ENCODE measurements at places on chromosomes 3 and 15.

DNA sequence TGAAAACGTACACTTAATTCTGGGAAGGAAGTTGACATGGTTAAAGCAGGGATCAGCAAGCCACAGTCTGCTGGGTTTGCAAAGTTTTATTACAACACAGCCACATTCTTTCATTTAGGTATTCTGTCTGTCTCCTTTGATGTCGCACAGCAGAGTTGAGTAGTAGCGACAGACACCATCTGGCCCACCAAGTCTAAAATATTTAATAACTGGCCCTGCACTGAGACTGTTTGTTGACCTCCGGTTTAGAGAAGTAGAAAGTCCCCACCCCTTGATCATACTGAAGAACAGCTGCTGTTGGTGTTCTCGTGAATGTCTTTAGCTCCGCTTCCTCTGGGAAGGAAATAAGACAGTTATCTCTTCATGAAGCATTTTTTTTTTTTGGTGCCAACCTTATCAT is 66.2 kb downstream of the MCTP2 start:
- DNase-seq, result no peak

DNA sequence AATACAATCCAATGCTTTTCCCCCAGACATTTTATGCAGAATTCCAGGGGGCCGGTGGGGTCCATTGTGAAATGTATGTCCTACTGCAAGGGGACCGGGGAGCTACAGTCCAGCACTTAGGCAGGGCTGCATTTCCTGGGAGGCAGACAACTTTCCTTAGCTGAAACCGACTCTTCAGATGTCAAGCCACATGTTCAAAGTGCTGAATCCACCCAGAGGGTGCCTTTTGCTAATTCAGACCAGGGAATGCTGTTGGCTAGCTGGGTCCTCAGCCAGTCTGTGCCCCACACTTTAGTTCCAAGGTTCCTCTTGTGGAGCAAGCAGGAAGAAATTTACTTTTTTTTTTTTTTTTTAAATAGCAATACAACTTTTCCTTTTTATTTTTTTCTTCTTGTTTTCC is 219.5 kb upstream of the LRTM1 start:
- DNase-seq, result no peak

GRCh38 chr3:24191801-24192403 is 246.8 kb downstream of the NR1D2 start:
- DNase-seq, result no peak

DNA sequence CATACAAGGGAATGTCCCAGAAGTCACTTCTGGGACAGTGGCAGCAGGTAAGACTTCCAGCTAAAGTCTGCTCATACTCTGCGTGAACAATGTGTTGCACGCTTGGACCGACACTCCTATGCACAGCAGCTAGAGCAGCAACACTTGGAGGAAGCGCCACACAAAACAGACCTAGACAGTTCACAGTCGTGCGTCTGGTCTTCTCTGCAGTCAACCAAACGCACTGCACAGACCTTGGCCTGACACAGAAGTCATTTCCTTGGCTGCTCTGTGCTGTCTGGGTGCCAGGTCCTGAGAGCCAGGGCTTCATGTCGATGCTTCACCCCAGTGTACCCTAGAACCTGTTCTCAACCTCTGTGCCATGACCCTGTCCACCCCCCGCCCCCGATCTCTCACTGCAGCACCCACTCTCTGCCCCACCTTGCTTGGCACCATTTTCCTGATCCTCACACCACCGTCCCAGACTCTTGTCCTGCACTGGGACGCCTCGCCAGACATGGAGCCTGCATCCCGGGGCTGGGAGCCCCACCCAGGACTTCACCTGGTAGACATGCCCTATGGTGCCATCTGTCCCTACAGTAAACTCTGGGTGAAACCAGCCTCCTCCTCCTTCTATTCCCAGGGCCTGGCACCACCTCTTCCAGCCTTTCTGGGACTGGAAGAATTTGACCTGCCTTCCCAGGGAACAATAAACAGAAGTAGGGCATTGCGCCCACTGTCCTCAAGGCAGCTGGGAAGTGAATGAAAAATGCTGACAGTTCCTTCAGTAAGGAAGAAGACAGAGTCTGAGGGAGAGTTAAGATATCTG is 3.1 kb downstream of the ATP10A start:
- DNase-seq, result no peak

- no peak for DNase-seq
Observed at GRCh38 chr3:182618981-182619591, 174.2 kb upstream of the ATP11B start.

DNA sequence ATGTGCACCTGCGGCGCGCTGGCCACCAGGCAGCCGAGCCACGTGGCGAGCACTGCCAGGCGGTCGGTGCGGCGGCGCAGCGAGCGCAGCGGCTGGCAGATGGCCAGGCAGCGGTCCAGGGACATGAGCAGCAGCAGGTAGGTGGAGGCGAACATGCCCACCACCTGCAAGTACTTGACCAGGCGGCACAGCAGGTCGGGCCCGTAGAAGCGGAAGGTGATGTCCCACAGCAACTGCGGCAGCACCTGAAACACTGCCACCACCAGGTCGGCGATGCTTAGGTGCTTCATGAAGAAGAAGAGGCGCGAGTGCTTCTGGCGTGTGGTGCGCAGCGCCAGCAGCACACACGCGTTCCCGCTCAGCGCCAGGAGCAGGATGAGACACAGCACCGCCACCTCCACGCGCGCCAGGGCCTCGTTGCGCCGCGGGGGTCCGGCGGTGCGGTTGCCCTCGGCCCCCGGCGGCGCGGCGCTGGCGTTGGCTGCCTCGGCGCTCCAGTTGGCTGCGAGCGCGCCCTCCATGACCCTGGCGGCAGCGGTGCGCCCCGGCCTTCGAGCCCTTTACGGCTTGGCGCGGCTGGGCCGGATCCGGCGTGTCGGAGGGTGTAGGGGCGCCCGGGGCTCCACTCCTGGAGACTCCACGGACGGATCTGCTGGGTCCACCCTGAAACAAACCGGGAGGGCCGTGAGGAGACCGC is 1.6 kb downstream of the OXTR start:
- DNase-seq, result no peak

DNA sequence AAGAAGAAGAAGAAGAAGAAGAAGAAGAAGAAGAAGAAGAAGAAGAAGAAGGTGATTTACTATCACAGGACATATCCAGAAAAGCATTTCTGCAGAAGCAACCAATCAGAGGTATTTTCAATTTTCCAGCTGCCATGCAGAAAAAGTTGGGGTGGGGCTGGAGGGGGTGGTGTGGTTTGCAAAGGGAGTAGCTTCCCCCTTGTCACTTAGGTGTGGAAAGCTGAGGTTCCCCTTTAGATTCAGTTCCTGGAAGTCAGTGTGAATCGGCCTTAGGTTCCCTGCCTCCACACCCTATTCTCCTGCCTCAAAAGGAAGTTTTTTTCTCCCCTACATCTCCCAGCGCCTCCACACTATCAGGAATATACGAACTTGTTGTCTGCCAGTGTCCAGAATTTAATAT is 276.7 kb upstream of the ARRDC4 start:
- no peak for DNase-seq

Measured in NCI-H1694 treated with DMSO at 0.1 percent for 48 hours (cell line).